ENCODE measurements at places on chromosomes 12 and 14.

DNA sequence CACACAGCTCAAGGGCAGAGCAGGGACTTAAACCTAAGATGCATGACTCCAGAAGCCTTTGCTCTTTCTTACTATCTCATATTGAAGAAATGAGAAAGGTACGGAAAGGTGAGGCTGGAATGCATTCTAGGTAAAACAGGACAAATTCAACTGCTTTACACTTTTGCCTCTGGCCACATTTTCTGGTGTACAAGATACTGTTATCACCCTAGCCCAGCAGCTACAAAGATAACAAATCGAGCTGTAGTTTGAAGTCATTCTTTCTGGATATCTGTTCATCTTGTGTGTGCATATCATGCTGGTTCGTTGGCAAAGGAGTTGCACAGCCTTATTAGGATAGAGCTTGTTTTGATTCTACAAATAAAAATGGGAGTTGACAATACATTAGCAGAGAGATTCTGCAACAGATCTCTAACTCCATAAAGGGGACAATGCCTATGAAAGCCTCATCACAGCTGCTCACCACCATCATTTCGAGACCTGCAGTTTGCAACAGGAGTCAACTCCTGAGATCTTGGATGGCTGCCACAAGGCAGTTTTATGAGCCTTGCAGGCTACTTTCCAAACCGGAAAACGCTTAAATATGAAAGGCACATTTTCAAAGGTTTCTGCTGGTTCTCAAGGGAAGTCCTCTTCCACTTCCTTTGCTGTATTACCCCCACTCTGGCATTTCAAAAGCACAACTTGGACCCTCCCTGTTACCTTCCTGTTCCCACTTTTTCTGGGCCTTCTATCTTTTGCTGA lies 64.9 kb downstream of the STXBP6 start:
- DNase-seq, result no peak

- DNase-seq, result no peak
Observed at GRCh38 chr12:58026426-58026825, 85.1 kb downstream of the ATP23 start.

DNA sequence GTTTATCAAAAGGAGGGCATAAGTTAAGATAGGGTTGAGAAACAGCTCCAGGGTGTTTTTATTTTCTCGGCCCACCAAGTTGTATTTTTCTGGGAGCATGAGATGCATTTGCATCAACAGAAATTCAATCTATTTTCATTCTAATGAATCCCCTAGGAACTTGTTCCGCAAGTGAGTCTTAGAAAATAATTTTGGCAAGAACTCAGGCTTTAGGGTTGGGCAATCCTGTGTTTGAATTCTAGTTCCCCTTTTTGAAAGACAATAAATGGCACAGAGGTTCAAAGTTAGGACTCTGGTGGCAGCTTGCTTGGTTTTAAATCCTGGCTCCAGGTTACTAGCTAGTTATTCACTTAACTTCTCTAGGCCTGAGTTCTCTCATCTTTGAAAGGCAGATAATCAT lies 23.7 kb downstream of the SLC5A8 start:
- no peak for DNase-seq

DNA sequence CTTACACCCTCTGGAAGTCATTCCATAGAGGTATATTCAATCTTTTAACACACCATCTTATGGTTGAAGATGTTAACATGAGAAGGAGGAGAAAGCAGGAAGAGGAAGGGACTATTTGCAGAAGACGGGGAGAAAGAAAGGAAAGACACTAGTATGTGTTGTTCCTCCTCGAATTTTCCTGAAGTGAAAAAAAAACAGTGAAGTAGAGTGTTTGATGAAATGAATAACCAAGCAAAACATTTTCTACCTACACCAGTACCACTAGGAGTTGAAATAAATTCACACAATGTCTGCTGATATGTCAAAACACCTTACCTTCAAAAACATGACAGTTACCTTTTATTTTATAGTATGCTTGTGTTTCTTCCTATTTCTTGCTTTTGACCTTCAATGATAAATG lies 1.4 kb upstream of the CNOT2 start:
- no peak for DNase-seq

GRCh38 chr12:99024870-99025269 lies 379.8 kb downstream of the APAF1 start:
- DNase-seq, result no peak

GRCh38 chr12:1050059-1050707 lies 59.2 kb downstream of the ERC1 start:
- no peak for DNase-seq

- no peak for DNase-seq
Observed at GRCh38 chr14:104432611-104433231, 146.8 kb upstream of the C14orf180 start.

GRCh38 chr12:119770146-119770545 lies 102.2 kb downstream of the PRKAB1 start:
- no peak for DNase-seq

DNA sequence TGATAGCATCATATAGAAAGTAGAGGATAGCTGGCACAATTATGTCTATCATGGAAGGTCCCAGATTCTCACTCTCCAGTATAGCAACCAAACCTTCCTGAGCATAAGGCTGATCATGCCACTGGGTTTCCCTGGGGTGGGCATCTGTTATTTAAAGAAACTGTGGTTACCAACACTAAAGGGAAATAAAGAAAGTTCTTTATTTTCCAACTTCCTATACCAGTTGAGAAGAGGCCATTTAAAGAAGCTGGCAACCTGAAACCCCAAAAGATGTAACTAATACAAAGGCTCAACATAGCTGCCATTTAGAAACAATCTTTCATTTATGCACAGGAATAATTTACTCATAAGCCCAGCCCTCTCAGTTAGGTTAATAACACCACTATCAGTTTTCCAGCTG lies 3.1 kb downstream of the BCAT1 start:
- DNase-seq, result no peak

- no peak for DNase-seq
Observed at GRCh38 chr12:129211862-129212630, 358.8 kb downstream of the GLT1D1 start.

DNA sequence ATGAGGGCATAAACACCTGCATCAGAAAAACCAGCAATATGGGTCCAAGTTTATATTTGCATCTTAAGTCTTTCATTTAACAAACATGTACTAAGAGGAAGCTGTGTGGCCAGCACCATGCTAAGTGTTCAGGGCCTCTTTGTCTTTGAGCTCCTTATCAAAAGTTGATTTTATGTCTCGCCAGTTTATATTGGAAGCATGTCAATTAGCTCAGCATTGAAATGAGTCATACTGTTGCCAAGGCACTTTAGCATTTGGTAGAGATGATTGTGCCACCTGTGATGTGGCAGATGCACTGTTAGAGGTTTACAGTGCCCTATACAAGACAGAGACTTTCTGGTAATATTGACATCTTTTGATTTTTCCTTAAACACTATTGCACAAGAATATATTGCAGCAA lies 68.5 kb downstream of the BHLHE41 start:
- no peak for DNase-seq

GRCh38 chr12:80848858-80849257 lies 88.9 kb downstream of the LIN7A start:
- DNase-seq, result no peak

GRCh38 chr14:32509632-32510187 lies 180.6 kb downstream of the AKAP6 start:
- no peak for DNase-seq

- no peak for DNase-seq
Observed at GRCh38 chr14:88234442-88234841, 88.6 kb downstream of the KCNK10 start.

DNA sequence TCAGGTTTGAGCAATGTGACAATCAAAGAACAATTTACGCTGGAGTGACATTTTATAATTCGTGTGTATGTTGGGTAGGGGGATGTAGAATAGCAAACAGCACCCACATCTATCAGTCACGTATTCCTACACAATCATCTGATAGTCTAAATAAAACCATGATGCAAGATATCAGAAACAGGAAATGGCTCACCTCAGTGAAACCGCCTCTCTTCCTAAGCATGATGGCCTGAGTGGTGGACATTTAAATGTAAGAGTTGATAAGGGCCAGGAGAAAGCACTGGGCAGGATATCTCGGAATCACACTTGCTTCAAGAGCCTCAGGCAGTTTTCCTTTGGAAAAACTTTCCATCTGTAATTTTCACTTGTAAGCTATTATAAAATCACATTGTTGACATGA lies 128.2 kb downstream of the GRIP1 start:
- DNase-seq, result no peak

- DNase-seq, result peak; percentile 43
Observed at GRCh38 chr12:54412786-54413185, 6.3 kb downstream of the ITGA5 start.

DNA sequence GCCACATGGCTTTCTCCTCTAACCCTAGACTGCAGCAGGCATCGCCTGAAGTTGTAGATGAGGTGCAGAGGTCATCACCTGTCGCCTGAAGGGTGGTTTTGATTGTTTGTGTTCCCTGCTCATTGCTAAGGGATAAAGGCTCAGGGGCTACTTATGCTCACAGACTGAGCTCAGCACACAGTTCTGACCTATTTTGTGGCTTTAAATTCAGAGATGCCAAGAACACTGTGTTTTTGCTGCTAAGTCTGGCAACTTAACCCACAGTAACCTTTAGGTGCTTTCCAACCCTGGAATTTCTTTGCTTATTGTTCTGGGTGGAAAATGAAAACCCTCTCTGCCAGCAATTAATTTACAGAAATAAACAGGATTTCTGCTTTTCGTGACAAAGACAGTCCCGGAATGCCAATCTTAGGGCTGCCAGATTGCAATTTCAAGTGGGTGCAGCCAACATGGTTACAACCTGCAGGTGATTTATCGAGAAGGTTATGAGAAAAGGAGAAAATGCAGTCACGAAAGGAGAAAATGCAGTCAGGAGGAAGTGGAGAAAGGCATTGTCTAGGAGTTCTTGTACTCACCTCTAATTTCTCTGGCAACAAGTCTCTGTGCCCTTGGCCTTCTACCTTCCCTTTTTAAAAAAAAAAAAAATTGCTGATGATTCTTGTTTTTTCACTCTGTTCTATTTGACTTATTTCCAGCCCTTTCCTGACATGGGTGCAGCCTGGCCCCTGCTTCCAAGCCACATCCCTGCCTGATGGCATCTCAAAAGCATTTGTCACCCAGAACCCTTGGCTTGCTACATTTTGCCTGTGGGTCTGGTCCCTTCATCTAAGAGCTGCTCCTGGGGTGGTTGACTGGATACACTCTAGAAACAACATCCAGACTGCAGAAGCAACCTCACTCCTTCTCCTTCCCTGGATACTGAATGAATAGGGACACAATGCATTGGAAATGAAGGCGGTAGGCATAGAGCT lies 23.3 kb downstream of the NPC2 start:
- no peak for DNase-seq

GRCh38 chr14:99539491-99539890 lies 58.3 kb downstream of the CCNK start:
- no peak for DNase-seq

- DNase-seq, result no peak
Observed at GRCh38 chr12:69338120-69338859, 9.9 kb upstream of the LYZ start.

GRCh38 chr14:87542288-87542687 lies 450.7 kb downstream of the GALC start:
- no peak for DNase-seq

- DNase-seq, result no peak
Observed at GRCh38 chr12:19165451-19165850, 35.9 kb downstream of the PLEKHA5 start.

DNA sequence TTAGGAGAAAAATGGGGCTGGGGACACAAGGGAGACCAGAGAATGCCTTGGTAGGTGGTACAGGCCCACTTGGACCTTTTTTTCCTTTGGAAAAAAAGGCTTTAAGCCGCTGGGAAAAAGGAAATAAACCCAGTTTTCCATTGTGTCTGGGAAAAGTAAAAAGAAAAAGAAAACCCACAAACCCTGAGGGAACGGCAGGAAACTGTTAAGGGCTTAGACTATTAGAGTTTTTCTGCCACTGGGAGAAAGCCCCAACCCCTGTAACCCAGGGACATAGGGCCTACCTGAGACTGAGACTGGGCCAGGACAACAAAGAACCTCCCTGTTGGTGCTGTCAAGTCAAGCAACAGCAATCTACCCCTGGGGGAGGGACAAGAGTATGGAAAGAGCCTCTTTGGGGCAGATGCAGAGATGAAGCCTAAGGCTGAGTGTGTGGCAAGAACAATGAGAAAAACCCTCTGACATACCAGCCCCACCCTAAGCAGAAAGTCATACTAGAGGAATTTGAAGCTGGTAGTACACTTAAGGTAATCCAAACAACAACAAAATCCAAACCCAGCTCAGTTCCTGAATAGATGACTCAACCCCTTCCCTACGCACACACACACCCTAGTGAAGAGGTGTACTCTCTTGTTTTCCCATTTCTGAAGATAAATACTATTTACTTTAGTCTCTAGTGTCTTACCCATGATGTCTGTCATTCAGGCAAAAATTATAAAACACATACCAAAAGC lies 22.8 kb downstream of the ATF1 start:
- DNase-seq, result no peak

DNA sequence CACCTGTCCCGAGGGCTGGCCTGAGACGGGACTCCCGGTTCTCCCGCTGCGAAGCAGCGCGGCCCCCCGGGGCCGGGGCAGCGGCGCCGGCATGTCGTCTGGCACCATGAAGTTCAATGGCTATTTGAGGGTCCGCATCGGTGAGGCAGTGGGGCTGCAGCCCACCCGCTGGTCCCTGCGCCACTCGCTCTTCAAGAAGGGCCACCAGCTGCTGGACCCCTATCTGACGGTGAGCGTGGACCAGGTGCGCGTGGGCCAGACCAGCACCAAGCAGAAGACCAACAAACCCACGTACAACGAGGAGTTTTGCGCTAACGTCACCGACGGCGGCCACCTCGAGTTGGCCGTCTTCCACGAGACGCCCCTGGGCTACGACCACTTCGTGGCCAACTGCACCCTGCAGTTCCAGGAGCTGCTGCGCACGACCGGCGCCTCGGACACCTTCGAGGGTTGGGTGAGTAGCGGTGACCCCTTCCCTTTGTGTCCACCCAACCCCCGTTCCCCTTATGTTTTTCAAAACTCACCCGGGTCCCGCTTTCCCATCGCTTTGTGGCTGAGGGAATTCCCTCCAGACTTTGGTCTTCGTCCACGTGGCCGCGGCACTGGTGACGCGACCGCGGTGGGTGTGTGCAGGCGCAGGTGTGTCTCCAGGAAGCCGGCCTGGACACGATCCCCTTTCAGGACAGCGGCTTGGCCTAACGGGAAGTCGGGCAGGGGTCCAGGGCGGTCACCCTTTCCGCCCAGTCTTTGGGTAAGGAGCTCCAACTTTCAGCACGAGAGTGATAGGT lies 826 bp downstream of the PRKCH start:
- DNase-seq, result peak; percentile 57

DNA sequence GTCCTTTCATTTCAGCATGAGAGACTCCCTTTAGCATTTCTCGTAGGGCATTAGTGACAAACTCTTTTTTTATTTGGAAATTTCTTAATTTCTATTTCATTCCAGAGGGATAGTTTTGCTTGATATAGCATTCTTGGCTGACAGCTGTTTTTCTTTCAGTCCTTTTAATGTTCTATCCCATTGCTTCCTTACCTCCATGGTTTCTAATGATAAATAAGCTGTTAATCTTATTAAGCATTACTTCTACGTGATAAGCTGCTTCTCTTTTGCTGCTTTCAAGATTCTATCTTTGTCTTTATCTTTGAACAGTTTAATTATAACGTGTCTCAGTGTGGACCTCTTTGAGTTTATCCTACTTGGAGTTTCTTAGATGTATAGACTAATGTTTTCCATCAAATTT lies 11.6 kb upstream of the TMEM63C start:
- no peak for DNase-seq

Data from CD4-positive, alpha-beta T cell treated with Interleukin-12 subunit alpha and Interleukin-12 subunit beta, for 1 hour (primary cell).